ENCODE measurements at places on chromosomes 13 and 19.
A peak's percentile ranks its signal among the peaks of the same experiment; 100 is the strongest.

- H3K27me3 ChIP-seq: no peaks in the 10 kb centered on the region
- no peak overlapping the region for H3K27ac ChIP-seq
- H3K4me1 ChIP-seq: no peaks in the 10 kb centered on the region
- DNase-seq: no peak
Measured at GRCh38 chr13:33262062-33262487, 23.5 kb downstream of the STARD13 start.

GRCh38 chr19:15223649-15224361 is 8.4 kb downstream of the EPHX3 start:
- peak overlapping the region; percentile 31 for H3K27ac ChIP-seq
- H3K4me1 ChIP-seq: peaks cover 19% of the 10 kb centered on the region
- H3K4me3 ChIP-seq: peak overlapping the region; percentile 62
- no peak for DNase-seq

- no peaks in the 10 kb centered on the region for H3K27me3 ChIP-seq
- no peak for DNase-seq
- no peak overlapping the region for H3K27ac ChIP-seq
- H3K4me3 ChIP-seq: no peak overlapping the region
- no peaks in the 10 kb centered on the region for H3K36me3 ChIP-seq
Measured at GRCh38 chr13:58994077-58994476, 1169.7 kb downstream of the DIAPH3 start.

DNA sequence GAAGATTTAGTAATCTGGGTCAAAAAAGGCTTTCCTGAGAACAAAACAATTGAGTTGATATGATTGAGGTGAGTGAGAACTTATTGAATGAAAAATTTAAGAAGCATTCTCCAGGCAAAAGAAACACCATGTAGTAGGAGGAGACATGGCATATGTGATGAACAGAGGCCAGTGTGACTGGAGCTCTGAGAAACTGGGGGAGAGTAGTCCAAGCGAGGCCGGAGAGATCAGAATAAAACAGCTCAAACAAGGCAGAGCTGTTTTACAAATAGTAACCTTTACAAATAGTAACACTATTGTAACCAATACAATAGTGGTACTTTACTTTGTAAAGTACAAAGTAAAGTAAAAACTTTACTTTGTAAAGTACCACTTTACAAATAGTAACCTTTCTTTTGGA is 1159.1 kb downstream of the PCDH9 start:
- no peak overlapping the region for H3K4me3 ChIP-seq
- no peaks in the 10 kb centered on the region for H3K27me3 ChIP-seq
- no peak overlapping the region for H3K27ac ChIP-seq
- H3K36me3 ChIP-seq: no peaks in the 10 kb centered on the region
- H3K4me1 ChIP-seq: no peaks in the 10 kb centered on the region
- no peak for DNase-seq

DNA sequence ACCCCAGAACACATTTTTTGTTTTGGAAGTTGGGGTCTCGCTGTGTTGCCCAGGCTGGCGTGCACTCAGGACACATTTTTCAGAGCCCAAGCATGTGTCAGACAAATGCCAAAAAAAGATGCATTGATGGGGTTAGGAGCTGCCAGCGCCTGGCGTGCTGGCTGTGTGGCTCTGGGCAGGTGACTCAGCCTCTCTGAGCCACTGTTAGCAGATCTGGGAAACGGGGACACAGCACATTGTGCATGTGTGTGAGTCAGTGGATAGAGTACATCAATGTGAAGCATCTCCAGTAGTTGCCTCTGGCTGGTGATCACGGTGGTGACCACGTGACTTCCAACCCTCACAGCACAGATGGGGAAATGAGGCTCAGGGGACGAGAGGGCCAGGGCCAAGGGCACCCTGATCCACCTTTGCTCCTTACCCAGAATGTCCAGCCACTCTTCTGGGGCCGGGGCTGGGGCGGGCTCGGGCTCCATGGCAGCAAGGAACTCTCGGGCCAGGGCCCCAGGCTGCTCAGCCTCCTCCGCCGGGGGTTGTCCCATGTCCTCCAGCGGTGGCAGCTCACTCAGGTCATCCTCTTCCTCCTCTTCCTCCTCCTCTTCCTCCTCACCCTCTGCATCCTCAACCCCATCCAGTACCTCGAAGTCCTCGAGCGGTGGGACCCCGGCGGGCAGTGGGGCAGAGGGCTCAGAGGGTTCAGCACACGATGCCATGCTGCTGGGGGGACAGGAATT is 1.9 kb downstream of the FKBP8 start:
- H3K4me1 ChIP-seq: peaks cover 34% of the 10 kb centered on the region
- no peaks in the 10 kb centered on the region for H3K27me3 ChIP-seq
- DNase-seq: no peak
- H3K4me3 ChIP-seq: peak overlapping the region; percentile 93

DNA sequence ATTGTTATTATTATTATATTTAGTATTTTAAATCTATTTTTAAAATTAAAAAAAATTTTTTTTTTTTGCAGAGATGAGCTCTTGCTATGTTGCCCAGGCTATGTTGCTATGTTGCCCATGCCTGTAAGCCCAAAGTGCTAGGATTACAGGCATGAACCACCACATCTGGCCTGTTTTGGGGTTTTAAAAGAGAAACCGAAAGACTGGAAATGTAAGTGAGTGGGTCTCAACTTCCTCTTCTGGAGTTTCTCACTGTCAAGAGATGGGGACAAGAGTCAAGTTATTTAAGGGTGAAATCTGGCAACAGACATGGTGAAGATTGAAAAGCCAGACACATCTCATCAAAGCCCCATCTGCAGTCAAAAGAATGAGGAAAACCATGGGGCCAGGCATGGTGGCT is 4.2 kb upstream of the OR7G3 start:
- no peaks in the 10 kb centered on the region for H3K36me3 ChIP-seq
- DNase-seq: no peak
- no peak overlapping the region for H3K27ac ChIP-seq
- H3K27me3 ChIP-seq: peaks cover 21% of the 10 kb centered on the region
- H3K4me1 ChIP-seq: peaks cover 6% of the 10 kb centered on the region

GRCh38 chr13:73603646-73604045 is 530.6 kb downstream of the KLF12 start:
- no peaks in the 10 kb centered on the region for H3K4me1 ChIP-seq
- no peaks in the 10 kb centered on the region for H3K27me3 ChIP-seq
- H3K27ac ChIP-seq: no peak overlapping the region

GRCh38 chr13:60329221-60329923 is 67.6 kb upstream of the TDRD3 start:
- peaks cover 2% of the 10 kb centered on the region for H3K36me3 ChIP-seq
- no peak overlapping the region for H3K4me3 ChIP-seq
- DNase-seq: peak; percentile 18
- H3K27me3 ChIP-seq: peaks cover 14% of the 10 kb centered on the region
- no peak overlapping the region for H3K27ac ChIP-seq

GRCh38 chr13:39563470-39563735 is 39.6 kb downstream of the LHFPL6 start:
- no peak overlapping the region for H3K27ac ChIP-seq
- no peak for DNase-seq
- H3K4me1 ChIP-seq: no peaks in the 10 kb centered on the region

GRCh38 chr13:68292601-68293000 is 1062.5 kb upstream of the PCDH9 start:
- no peak overlapping the region for H3K4me3 ChIP-seq
- H3K27me3 ChIP-seq: no peaks in the 10 kb centered on the region
- no peak overlapping the region for H3K27ac ChIP-seq
- H3K4me1 ChIP-seq: no peaks in the 10 kb centered on the region

GRCh38 chr13:77696879-77697216 is 639 bp upstream of the SLAIN1 start:
- DNase-seq: peak; percentile 1
- H3K27me3 ChIP-seq: no peaks in the 10 kb centered on the region
- peaks cover 42% of the 10 kb centered on the region for H3K4me1 ChIP-seq
- H3K27ac ChIP-seq: peak overlapping the region; percentile 72
- H3K4me3 ChIP-seq: peak overlapping the region; percentile 90

GRCh38 chr19:11384778-11385129 is 640 bp upstream of the EPOR start:
- H3K36me3 ChIP-seq: peaks cover 3% of the 10 kb centered on the region
- H3K27me3 ChIP-seq: peaks cover 6% of the 10 kb centered on the region
- peaks cover 36% of the 10 kb centered on the region for H3K4me1 ChIP-seq
- no peak for DNase-seq
- H3K4me3 ChIP-seq: no peak overlapping the region
- no peak overlapping the region for H3K27ac ChIP-seq

GRCh38 chr19:20558011-20558410 is 7.6 kb downstream of the ZNF737 start:
- H3K4me3 ChIP-seq: no peak overlapping the region
- peaks cover 26% of the 10 kb centered on the region for H3K4me1 ChIP-seq
- no peak for DNase-seq
- H3K36me3 ChIP-seq: peaks cover 80% of the 10 kb centered on the region
- H3K27ac ChIP-seq: no peak overlapping the region

GRCh38 chr13:24087605-24088225 is 72.8 kb upstream of the SPATA13 start:
- H3K36me3 ChIP-seq: no peaks in the 10 kb centered on the region
- H3K4me1 ChIP-seq: peaks cover 7% of the 10 kb centered on the region
- H3K27ac ChIP-seq: no peak overlapping the region
- no peak overlapping the region for H3K4me3 ChIP-seq
- no peak for DNase-seq

DNA sequence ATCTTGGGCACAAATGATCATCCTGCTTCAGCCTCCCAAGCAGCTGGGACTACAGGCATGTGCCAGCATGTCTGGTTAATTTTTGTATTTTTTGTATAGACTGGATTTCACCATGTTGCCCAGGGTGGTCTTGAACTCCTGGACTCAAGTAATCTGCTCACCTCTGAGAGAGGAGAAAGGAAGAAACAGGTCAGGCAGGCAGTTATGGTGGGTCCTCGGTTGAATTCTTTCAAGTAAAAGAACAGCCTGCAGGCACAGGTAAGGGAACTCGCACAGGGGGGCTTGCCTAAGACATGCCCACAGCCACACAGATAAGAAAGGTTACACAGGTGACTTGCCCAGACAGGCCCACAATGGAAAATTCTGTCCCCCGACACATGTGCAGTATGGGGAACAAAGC is 34.8 kb upstream of the CYSLTR2 start:
- H3K27me3 ChIP-seq: no peaks in the 10 kb centered on the region
- DNase-seq: no peak
- H3K27ac ChIP-seq: no peak overlapping the region
- no peaks in the 10 kb centered on the region for H3K4me1 ChIP-seq
- H3K36me3 ChIP-seq: peaks cover 5% of the 10 kb centered on the region
- H3K4me3 ChIP-seq: no peak overlapping the region

DNA sequence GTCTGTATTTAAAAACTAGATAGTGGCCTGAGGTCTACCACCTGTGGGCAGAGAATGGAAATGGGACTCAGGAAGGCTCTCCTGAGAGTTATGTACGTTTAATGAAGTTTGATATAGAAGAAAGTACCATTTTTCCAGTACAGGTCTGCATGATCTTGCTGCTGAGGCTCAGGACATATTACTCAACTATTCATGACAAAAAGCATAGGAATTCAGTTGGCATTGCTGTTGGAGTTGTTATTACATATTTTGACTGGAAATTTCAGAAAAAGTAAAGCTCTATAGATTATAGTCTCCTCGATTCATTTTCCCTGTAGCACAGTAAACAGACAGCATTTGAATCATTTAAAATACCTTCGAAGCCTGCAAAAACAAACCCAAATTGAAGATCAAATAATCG is 469.8 kb downstream of the DCT start:
- H3K27ac ChIP-seq: no peak overlapping the region
- no peaks in the 10 kb centered on the region for H3K4me1 ChIP-seq
- H3K36me3 ChIP-seq: no peaks in the 10 kb centered on the region
- H3K27me3 ChIP-seq: peaks cover 11% of the 10 kb centered on the region
- H3K4me3 ChIP-seq: no peak overlapping the region

DNA sequence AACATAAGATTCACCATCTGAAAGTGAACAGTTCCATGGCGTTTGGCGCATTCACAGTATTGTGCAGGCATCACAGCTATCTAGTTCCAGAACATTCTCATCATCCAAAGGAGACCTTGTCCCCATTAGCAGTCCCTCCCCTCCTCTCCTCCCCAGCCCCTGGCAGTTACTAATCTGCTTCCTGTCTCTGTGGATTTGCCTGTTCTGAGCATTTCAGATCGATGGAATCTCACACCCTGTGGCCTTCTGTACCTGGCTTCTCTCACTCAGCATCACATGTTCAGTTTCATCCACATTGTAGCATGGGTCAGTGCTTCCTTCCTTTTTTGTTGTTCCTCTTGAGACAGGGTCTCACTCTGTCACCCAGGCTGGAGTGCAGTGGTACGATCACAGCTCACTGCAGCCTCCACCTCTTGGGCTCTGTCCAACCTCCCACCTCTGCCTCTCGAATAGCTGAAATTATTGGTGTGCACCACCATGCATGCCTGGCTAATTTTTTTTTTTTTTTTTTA is 34.6 kb downstream of the CRTC1 start:
- H3K27ac ChIP-seq: no peak overlapping the region
- peaks cover 2% of the 10 kb centered on the region for H3K36me3 ChIP-seq

DNA sequence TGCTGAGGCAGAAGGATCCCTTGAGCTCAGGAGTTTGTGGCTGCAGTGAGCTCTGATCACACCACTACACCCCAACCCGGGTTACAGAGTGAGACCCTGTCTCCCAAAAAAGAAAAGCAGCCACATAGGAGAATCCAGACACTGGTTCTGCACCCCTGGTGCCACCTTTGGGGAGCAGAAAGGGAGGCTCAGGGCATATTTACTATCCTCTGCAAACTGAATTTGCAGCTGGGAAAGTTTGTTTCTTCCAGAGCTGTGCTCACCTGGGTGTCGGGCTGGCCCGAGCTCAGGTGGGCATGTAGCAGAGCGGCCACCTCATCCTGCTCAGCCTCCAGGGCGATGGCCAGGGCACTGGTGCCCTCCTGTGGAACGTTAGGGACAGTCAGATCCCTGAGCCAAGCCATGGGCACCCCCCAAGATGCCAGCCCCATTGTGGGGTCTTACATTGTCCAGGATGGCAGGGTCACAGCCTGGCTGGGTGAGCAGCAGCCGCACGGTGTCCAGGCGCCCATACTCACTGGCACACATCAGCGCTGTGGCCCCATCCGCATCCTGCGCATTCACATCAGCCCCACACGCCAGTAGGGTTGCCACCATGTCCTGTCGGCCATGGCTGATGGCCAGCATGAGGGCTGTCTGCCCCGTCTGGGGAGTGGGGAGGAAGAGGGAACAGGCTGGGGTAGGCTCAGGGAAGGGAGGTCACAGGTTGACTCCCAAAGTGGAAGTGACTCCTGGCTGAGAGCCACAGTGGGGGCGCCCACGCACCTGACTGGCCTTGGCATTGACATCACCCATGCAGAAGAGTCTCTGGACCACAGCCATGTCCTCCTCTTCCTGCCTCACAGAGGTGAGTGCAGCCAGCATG is 3.1 kb downstream of the RPS28 start:
- no peak overlapping the region for H3K4me3 ChIP-seq
- peaks cover 16% of the 10 kb centered on the region for H3K36me3 ChIP-seq
- no peak overlapping the region for H3K27ac ChIP-seq
- peaks cover 25% of the 10 kb centered on the region for H3K4me1 ChIP-seq
- no peaks in the 10 kb centered on the region for H3K27me3 ChIP-seq

DNA sequence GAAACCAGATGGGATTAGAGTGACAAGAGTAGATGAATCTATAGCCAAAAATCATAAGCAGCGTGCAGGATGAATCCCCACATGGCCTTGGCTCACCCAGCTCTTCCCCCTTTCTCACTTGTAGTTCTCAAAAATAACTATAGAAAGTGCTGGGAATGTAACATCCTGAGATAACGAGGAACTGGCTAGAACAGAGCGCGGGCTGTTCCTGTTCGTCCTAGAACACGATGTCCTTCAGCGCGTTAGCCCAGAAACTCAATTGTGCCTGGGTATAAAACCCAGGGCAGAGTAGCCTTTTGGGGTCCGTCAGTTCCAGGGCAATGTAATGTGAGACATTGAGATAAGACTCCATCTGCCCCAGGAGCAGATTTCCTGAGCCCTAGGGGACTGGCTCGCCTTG is 326.2 kb downstream of the TSHZ3 start:
- no peak overlapping the region for H3K27ac ChIP-seq
- H3K27me3 ChIP-seq: peaks cover 14% of the 10 kb centered on the region
- no peak overlapping the region for H3K4me3 ChIP-seq
- no peak for DNase-seq
- no peaks in the 10 kb centered on the region for H3K36me3 ChIP-seq

Measured in activated T-cell treated with anti-CD3 and anti-CD28 coated beads, Interleukin-2, amount 50 U/mL, for 72 hours (primary cell).